T47D (cell line): ENCODE measurements at places on chromosomes 7 and 10.
A peak's percentile ranks its signal among the peaks of the same experiment; 100 is the strongest.

GRCh38 chr10:5927306-5927705 lies 37.3 kb downstream of the FBH1 start:
- no peak for DNase-seq

GRCh38 chr10:6309816-6310215 lies 107.1 kb downstream of the PFKFB3 start:
- no peak for DNase-seq

DNA sequence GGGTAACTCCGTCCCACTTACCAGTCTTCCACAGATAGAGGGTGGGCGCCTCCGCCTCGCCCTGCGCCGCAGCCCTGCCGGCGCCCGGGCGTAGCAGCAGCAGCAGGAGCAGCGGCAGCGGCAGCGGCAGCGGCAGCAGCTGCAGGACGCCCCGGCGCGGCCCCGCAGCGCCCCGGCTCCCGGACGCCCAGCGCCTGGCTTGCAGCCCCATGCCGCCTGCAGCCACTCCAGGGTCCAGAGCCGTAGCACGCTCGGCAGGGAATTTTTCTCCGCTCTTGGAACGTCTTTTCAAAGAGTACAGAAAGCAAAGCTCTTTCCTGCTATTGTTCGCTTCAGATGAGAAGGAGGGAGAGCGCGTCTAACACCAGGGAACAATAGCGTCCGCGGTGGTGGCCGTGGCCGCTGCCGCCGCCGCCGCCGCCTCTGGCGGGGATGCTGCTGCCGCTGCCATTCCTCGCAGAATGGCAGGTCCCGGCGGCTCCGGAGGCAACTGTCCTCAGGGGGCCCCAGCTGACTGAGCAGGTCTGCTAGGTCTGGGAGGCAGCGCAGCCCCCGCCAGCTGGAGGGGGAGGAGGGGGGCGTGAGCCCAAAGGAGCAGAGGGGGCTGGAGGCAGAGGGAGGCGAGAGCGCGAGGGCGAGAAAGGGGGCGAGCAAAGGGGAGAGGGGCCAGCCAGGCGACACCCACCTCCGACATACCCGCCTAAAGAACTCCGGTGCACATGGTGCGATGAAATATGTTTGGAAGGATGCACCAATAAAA lies at the start of gene THSD7A:
TSS of gene THSD7A (minus strand) at position 463 of the 760 bp plus-strand sequence. CDS start at position 211, 252 bp downstream.
- DNase-seq: peak; percentile 57

GRCh38 chr10:117425974-117426566 lies 50.8 kb upstream of the PDZD8 start:
- DNase-seq: no peak

DNA sequence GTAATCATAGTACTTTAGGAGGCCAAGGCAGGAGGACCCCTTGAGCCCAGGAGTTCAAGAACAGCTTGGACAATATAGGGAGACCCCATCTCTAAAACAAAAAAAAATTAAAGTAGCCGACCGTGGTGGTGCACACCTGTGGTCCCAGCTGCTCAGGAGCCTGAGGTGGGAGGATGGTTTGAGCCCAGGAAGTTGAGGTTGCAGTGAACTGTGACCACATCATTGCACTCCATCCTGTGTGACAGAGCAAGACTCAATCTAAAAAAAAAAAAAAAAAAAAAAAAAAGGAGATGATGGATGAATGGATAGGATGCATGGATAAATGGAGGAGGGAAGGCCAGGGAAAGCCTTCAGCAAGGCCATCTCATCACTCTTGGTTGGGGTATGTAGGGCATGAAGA lies 33.4 kb upstream of the BMPR1A start:
- no peak for DNase-seq

GRCh38 chr10:16966991-16967865 lies 150.0 kb upstream of the RSU1 start:
- no peak for DNase-seq

DNA sequence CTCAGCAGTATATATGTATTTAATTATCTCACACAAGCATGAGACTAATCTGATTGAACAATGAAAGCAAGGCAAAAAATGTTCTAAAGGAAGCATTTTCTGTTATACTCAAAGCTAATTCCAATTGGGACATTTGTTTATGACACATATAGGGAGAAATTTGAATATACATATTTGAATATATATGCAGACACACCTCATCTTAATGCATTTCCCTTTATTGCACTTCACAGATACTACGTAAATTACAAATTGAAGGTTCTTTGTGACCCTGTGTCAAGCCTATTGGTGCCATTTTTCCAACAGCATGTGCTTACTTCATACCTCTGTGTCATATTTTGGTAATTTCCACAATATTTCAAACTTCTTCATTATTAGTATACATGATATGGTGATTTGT lies 132.1 kb upstream of the STEAP1 start:
- DNase-seq: no peak

- no peak for DNase-seq
Measured at GRCh38 chr7:138170298-138170697, 94.0 kb downstream of the AKR1D1 start.

DNA sequence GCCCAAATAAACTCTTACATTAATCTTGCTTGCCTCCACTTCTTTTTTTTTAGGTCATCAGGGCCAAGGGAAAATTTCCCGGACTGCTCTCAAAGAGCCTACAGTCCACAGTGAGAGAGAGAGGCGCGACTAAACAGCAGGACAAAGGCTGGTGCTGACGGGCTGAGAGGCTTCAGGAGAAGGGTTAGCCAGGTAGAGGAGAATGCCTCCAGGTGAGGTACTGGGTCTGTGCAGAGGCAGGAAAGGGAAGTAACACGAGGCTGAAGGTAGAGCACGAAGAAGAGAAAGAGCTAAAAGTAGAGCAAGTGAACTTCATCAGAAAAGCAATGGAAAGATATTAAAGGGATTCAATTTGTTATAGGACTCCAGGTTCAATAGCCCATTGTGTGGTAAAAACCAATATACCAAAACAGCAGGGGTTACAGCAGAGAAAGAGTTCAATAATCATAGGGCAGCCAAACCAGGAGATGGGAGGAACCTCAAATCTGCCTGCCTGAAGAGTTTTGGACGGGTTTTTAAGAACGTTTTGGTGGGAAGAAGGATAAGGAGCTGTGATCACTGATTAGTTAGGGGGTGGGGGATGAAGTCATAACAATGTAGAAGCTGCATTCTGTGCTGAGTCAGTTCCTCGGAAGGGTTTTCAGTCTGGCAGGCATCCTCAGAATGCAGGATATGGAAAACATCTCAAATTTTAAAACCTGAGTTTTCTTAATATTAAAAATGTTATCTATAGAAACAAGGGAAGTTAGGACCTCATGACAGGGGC lies 171.5 kb downstream of the AKR1D1 start:
- no peak for DNase-seq

DNA sequence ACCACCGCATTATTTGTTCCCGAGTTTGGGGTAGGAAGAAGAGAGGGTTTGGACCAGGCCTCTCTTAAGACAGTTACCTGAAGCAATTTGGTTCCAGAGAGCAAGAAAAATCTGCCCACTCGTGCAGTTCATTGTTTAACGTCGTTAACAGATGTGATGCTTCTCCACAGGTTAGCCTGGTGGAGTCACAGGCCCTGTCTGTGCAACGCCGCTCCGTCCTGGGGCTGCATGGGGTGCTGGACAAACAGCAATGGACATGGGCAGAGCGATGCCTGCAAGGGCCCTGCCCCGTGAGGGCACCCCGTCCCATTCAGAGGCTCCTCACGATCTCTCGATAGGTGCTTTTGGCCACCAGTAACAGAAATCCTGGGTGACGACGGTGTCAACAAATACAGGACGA lies 9.7 kb downstream of the FOXL3 start:
- DNase-seq: no peak

DNA sequence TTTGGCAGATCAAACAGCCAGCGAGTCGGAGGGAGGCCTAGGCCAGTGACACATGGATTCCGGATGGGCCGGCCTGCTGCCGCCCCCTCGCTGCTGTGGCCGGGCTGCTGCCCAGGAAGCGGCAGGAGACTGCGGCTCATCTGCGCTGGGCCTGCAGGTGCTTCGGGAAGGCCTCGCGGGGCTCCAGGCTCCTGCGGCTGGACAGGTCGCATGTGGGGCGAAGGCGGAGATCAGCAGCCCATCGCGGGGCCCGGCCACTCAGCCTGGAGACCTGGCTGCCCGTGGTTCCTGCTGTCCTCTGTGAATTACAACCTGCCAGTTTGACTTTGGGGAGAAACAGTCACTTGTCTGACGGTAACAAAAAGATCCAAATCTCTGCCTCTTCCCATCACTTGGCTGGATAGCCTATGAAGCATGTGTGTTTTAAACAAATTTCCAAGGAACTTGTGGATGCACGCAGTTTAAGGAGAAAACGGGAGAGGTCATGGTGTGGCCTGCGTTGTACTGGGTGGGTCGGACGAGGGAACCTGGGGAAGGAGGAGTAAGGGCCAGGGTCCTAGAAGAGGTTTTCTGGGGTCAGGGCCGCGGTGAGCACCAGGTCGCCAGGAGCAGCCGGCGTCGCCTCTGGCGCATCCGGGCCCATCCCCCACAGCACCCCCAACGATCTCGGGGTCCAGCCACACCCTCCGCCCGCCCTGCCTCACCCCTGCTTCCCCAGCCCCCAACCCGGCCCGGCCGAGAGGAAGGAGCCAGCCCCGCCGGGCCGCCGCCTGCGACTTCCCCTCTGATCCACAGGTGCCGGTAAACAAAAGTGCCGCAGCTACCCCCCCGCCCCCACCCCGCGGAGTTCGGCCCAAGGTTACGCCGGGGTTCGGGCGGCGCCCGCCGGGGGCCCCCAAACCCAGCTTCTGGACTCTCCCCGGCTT lies 1.6 kb downstream of the SPOCK2 start:
- DNase-seq: no peak

GRCh38 chr10:130804281-130804680 lies 507.2 kb downstream of the TCERG1L start:
- no peak for DNase-seq

- DNase-seq: no peak
Measured at GRCh38 chr10:116158036-116158435, 115.0 kb downstream of the GFRA1 start.

- DNase-seq: no peak
Measured at GRCh38 chr10:29280488-29280840, 8.4 kb upstream of the LYZL1 start.

DNA sequence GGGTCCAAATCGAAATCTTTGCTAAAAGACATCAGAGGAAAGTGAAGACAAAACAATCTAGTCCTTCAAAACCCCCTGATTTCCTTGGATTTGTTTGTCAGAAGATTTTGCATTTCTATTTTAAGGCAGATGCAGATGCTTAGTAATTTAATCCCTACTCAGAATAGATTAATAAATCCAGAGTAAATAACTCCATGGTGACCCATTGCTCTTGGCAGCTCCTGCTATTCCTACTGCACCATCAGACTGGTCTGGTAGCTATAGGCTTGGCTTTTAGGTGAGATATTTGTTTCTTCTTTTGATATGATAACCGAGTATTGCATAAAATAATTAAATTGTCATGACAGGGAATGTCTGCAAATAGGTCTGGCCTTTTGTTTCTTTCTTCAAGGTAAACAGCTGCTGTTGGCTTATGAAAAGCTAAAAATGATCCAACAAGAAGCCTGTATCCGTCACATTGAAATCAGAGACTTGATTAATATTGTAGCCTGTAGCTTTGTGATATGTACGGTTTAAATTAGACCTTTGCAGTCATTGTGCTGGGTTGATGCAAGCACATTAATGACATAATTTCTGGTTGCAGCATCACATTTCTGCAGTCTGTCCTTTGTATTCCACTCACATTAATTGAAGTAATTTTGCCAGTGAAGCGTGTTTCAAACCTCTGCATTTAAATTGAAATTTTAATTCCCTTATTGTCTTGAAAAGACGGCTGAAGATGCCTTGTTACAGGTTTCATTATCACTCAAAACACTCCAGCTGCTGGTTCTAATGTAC lies 40.7 kb downstream of the EXOC4 start:
- DNase-seq: no peak

DNA sequence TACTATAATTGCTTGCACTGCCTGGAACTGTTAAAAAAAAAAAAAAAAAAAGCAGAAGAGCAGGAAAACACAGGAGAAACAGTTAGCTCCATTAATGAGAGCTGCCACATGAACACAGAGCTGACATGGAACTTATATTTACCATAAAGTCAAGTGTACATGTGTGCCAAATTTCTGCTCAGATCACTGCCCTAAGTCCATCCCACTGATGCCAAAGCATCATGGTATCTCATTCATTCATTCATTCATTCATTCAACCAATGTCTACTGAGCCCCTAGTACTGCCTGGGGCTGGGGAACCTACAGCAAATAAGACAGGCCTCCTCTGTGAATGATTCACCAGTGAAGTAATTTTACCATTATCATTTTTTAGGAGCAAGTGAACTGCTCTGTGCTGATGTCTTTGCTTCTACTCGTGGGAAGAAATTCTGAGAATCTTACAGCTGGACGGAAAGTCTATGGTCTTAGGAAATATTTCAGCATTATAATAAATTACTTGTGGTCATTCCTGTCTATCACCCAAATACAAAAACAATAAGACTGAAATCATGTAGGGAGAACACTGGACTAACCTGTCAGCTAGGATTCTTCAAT lies 58.8 kb upstream of the ABLIM1 start:
- DNase-seq: no peak

DNA sequence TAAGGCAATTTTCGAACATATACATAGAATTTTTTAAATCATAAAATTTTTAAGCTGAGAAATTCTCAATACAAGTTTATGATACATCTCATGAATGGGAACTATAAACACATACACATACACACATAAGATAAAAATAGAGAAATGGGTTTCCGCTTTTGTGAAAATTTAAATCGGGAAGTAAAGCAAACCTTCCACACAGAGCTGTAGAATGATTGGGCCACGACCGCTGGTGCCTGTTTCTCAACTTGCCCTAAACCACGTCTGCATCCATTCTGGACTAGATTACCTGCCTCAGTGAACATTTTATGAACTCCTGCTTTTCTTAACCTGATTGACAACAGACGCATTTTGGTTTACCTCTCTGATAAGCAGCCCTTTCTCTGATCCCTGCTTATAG lies 264.4 kb downstream of the SKAP2 start:
- DNase-seq: no peak

- no peak for DNase-seq
Measured at GRCh38 chr10:110443239-110444003, 54.3 kb upstream of the DUSP5 start.

DNA sequence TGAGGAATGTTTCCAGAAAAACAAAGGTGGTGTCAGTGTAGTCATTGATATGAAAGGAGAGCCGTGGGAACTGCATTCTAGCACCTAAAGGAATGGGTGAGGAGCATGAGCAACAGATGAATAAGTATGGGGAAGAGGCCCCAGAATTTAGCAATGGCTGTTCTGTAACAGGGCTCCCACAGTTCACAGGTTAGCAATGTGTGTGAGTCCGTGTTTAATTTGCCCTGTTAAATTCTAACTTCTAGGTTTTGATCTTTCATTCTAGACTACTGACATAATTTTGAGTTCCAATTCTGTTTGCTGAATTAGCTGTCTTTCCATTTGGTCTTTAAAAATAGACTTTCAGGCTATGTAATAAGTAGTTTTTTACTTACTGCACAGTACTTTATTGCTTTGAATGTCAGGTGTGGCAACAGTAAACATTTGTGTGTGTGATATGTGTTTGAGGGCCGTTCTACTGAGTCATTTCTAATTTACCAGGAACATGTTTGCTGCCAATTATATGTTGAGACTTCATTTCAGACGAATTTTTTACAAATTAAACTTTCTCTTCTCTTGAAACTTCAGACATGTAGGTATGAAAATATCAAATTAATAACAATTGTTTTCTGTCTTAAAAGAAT lies 8.8 kb downstream of the STK17A start:
- no peak for DNase-seq

- no peak for DNase-seq
Measured at GRCh38 chr10:38093816-38094157, 350 bp upstream of the ZNF37A start.

GRCh38 chr10:33709008-33709753 lies 374.7 kb upstream of the NRP1 start:
- DNase-seq: no peak
